Stimulated activated CD8-positive, alpha-beta memory T cell treated with anti-CD3 and anti-CD28 coated beads, Interleukin-7, amount 100 ng/mL, for 1 hour (primary cell): ENCODE measurements at places on chromosomes 6 and 20.

DNA sequence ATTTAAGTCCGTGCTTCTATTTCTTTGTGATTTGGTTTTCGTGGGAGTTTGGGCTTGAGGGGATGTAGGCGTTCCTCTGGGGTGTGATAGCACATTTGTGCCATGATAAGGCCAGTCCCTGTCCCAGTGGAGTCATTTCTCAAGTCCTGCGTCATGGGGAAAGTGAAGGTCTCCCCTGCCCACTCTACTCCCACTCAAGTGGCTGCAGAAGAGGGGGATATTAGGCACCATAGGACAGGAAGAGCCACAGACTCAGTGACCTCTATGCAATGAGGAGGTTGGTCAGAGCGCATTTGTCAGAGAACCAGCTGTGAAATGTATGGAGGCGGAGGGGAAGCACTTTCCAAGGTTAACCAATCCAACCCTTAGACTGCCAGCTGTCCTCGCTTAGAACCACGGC is 51.9 kb upstream of the EDN1 start:
- no peak for DNase-seq

- DNase-seq: no peak
Observed at GRCh38 chr20:6699921-6700562, 67.4 kb upstream of the BMP2 start.

DNA sequence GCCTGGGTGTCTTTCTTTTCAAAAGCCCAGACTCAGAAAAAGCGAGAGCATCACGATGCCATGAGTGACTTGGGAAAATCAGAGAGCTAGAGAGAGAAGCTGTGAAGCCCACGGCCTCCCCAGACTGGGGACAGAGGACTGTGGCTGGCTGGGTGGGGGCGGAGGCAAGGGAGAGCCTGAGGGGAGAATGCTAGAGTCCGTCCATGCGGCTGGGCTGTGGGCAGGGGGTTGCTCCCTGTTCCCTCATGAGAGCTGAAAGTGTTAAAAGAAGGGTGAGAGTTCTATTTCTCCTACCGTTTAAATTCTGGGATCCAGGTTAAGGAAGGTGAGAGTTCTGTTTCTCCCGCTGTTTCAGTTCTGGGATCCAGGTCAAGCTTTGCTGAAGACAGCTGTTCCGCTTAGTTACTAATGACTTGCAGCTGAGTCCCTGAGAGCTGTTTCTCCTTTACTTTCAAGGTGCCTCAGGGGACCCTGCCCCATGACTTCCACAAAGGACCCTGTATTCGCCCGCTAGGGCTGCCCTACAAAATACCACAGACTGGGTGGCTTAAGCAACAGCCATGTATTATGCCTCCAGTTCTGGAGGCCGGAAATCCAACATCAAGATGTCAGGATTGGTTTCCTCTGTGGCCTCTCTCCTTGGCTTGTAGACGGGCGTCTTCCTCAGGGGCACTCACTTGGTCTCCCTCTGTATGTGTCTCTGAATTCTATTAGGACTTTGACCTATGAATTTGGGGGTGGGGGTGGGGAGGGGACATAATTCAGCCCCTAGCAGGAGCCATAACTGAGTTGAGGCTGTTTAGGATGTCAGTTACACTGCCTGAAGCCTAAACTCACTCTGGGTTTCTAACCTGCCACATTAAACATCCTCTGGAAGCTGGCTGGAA is 127.0 kb downstream of the PXDC1 start:
- no peak for DNase-seq

GRCh38 chr6:141029908-141030307 is 1102.8 kb upstream of the GJE1 start:
- no peak for DNase-seq

- no peak for DNase-seq
Observed at GRCh38 chr6:37860226-37860839, 40.8 kb downstream of the ZFAND3 start.

DNA sequence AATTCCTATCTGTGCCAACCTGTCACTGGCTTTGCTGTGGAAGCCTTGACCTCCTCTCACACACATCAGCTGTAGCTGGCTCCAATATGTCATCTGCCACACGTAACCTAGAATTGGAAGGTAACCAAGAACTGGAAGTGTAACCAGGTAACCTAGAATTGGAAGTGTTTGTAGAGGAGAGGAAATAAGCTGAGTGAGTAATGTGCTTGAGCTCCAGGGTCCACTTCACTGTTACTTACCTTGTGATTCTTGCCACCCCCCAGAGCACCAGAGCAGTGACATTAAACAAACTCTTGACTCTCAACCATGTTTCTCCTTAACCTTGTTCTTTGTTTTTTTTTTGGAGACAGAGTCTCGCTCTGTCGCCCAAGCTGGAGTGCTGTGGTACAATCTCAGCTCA is 350.5 kb downstream of the NRN1 start:
- no peak for DNase-seq

DNA sequence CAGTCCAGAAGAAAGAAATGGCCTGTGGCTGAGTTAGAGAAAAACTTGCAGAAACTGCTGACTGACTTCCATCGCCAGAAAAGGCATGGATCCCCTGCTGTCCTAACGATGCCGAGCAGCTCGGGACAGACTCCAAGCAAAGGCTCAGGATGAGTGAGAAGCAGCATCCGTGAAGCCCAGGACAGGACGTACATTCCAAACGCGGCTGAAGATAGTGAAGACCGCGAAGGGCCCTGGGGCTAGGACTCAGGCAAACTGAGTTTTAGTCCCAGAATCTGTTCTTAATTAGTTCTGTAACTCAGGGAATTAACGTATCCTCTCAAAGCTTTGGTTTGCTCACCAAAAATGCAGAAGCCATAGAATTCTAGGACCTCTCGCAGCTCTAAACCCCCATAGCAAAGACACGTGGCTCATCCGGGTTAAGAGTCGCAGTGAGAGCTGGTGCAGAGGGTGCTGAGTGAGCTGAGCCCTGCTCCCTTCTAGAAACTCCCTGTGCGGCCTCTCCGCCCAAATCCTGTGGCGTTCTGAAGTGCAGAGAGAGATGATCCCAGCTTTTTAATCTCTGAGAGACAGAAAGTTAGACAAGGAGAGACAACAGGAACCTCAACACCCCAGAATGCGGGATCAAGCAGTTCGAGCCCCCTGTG is 132.9 kb upstream of the THBS2 start:
- no peak for DNase-seq

DNA sequence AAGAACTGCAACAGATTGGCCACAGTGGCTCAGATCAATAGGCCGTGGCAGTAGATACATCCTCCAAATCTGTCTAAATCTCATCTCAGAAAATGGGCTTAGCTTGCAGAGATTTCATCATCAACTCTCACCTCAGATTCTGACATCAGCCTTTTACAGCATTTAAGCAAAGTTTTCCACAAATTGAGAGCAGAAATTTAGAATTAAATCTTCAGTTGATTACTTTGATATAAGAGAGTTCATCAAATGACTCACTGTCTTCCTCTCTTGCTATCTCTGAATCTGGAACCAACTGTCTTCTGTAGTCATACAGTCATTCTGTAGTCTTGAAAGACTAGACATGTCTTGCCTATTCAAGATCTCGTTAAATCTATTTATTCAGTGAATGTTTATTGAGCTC is 45.2 kb upstream of the CTAGE9 start:
- DNase-seq: no peak

DNA sequence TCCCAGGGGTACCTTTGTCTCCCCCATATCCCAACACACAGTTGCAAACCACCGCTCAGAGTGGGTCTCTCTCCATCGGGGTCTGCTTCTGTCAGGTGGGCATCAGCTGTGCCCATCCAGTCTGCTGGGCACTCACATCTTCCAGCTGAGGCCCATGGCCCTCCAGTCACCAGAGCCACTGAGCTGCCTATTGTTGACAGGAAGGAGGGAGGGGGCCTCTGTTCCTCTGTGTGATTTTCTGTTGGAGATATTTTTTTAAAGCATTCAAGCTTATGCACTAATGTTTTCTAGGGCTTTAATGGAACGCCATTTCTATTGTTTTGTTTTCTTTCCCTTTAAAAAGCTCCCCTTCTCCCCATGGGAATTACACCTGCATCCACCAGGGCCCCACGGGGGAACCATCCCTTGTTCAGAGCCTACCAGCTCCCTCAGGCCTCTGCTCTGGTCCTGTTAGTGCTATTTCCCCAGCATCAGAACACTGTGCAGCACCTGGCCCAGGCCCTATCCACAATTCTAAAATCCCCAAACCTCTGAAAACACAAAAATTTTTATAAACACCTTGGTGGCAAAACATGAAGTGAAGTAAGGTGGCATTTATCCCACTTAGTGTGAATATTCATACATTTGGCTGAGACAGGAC is 326.2 kb downstream of the CD83 start:
- DNase-seq: no peak

- DNase-seq: no peak
Observed at GRCh38 chr6:115666997-115667396, 393.7 kb downstream of the FRK start.

DNA sequence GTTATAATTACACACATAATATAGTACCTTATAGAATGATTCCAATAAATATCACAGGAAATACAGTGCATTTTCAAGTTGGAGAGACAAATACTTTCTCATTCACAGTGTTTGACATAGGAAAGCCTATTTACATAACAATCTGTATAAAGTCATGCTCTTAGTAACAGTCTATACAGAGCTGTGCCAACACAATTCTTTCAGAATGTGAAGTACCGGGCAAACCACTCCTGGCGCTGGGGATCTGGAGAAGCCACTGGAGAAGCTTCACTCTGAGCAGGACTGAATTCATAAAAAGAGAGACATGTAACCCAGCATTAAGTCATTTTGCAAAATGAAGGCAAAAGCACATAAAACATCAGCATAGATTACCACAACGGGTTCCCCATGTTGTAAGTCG is 24.9 kb upstream of the MCM9 start:
- no peak for DNase-seq

- DNase-seq: no peak
Observed at GRCh38 chr6:112911959-112912358, 564.8 kb downstream of the RFPL4B start.

DNA sequence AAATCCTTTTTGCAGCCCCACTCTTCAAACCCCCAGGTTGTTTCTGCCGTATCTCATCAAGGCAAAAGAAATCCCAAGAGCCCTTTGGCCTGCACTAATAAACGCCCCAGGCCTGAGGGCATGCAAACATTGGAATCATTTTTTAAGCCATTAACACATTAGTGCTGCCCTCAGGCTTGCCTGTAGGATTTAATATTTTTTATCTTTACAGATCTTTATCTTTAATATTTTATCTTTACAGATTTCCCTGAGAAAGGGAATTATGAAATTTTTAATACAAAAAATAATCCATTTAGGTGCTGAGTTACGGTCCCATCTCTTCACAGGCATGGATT is 14.7 kb downstream of the GTPBP2 start:
- DNase-seq: no peak

DNA sequence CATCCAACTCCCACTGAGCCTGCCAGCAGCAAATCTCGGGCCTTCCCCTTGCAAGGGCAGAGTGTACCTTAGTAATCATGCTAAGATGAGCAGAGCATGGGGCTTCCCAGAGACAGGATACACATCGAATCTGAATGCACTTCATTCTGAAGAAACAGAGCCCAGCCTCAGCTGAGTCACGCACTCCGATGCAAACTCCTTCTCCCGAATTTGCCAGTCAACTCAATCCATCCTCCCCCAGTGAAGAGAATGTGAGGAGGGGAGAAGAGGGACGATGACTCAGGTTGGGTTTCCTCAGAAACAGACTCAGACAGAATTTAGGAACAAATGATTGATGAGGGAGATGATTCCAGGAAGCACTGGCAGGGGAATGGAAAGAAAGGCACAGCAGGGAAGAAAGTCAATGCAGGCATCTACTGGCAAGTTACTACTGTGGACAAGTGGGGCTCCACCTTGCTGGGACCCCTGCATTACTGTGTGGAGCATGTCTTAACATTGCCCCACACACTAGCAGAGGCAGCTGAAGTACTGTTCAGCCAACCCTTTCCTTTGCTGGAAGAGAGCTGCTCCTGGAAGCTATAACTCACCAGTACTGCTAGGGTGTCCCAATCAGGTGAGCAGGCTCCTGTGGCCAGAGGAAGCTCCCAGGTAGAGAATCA is 251.6 kb downstream of the ADGB start:
- DNase-seq: no peak

DNA sequence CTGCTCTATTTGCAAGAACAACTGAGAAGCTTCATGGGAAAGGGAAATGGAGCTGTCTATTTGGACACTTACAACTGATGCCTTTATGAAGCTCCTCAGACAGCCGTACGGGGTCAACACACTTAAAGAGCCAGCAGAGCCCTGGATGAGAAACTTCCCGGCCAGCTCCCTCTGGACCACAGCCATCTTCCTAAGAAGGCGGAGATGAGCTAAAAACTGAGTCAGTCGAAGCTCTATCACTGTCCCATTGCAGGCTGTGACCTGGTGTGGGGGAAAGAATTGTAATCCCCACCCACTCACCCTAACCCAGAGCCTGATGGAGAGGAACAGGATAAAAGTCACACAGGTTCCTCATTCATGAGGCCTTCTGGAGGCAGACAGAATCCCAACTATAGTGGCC is 360.4 kb upstream of the JARID2 start:
- no peak for DNase-seq

GRCh38 chr20:8082989-8083388 is 49.1 kb upstream of the PLCB1 start:
- no peak for DNase-seq
